Activated T-helper 2 cell treated with anti-CD3 and anti-CD28 coated beads, Interferon-gamma antibody, Interleukin-2, Interleukin-4, amounts not matched to agents 10 μg/mL and 5 μg/mL and 100 μg/mL, durations not matched to agents 14 hours and 24 hours and 36 hours (primary cell): ENCODE measurements at places on chromosomes 2 and 18. TPM values are rescaled to one million over a fixed set of nuclear protein-coding genes. Genes with fewer than 3 reads are reported as not detected.
A peak's percentile ranks its signal among the peaks of the same experiment; 100 is the strongest.

DNA sequence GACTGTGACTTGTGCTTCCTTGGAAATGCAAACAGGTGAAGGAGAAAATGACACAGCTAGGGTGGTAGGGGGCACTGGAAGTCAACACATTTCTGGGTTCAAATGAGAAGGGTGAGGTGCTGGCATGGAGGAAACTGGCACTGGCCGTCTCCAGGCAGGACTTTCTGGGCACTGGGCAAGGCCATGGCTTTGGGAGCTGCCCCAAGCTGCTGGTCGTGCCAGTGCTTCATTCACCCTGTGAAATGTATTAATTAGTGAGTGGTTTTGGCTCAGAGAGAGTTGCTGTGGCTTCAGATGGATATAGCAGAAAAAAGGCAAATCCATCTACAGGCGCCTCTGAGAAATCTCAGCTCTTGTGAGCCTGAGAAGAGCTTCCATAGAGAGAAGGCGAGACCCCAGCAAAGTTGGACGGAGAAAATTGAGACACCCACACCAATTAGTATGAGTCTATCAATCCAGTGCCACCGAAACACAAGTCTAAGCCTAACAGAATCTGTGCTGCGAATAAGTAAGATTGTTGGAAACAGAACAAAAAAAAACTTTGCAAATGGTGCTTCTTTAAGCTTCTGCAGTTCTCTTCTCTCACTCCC, 202.1 kb upstream of the TNP1 start:
- peaks cover 6% of the 10 kb centered on the region for H3K27me3 ChIP-seq
- no peaks in the 10 kb centered on the region for H3K36me3 ChIP-seq
- no peaks in the 10 kb centered on the region for H3K4me1 ChIP-seq

DNA sequence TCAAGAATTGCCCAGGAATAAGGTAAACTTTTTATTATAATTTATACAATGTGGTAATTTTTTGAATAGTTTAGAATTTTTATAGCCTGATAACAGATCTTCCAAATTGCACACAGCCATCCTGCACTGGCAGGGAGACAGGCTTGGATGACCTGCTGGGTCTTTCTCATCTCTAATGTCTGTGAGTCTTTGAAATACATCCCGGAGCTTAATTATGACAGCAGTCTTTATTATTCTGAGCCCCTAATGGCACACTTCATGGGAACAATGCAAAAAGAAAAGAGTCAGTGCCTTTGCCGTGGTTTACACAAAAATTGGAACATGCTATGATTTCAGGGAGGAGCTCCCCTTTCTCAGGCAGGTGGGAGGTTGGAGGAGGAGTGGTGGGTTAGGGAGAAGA, 71.0 kb downstream of the TMEM182 start:
- no peaks in the 10 kb centered on the region for H3K27me3 ChIP-seq
- no peaks in the 10 kb centered on the region for H3K4me1 ChIP-seq
- H3K4me3 ChIP-seq, result no peak overlapping the region
- H3K27ac ChIP-seq, result no peak overlapping the region
- DNase-seq, result no peak

DNA sequence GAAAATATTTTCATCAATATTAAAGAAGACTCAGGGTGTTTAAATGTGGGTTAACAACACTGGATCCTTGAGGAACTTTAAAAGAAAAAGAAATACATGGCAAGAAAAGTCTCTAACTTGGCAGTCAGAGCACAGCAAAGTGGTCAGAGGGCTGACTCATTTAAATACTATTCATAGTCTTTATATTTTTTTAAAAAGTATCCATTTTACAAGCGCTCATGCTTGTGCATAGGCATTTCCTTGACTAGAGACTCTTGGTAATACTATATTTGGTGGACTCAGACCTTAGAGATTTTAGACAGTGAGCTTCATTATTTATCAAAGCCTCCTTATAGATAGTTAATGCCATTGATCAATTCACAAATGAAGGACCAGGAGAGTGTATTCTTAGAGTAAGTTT, 110.2 kb downstream of the ABCA12 start:
- no peak overlapping the region for H3K4me3 ChIP-seq
- DNase-seq, result no peak
- no peaks in the 10 kb centered on the region for H3K4me1 ChIP-seq
- H3K27me3 ChIP-seq, result no peaks in the 10 kb centered on the region

DNA sequence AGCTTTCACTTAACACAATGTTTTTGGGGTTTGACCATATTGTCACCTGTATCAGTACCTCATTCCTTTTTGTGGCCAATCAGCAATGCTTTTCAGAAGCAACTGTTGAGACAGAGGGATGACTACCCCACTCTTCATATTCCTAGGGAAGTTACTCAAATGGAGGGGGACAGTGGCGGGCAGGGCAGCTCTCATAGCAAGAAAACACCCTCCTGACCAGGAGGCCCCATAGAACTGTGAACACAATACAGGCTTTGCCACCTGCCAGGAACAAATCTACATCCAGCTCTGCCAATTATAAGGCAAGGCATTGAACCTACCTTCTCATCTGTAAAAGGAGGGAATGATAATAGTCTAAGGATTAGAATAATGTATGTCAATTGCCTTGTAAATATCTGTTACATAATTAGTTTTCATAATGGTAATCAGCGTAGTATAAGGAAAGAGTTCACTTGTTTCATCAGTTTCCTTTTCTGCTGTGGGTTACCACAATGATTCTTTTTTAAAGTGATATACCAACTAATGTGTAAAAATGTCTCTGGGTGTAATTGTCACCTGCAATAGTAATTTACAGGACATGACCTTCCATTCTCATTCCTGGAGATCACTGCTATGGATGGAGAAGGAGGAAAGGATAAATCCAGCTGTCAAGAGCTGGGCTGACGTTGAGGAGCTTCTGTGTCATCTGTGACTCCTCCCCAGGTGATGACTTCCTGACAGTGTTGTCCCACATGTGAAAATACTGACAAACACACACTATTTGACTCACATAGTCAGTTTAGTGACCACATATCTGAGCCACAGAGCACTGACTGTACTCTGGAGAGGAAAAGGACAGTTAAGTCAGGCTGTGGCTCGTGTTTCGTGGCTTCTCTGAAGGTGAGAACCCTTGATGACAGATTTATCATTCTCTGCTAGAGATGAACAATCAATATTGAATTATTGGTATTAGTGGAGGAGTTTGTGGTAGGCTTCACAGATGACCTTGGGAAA, 13.5 kb downstream of the ALPK2 start:
- H3K4me3 ChIP-seq, result peak overlapping the region; percentile 26
- peak overlapping the region; percentile 85 for H3K27ac ChIP-seq
- peak; percentile 64 for DNase-seq
- H3K36me3 ChIP-seq, result no peaks in the 10 kb centered on the region

- H3K27me3 ChIP-seq, result peaks cover 11% of the 10 kb centered on the region
- peaks cover 9% of the 10 kb centered on the region for H3K4me1 ChIP-seq
- no peak overlapping the region for H3K4me3 ChIP-seq
- H3K27ac ChIP-seq, result no peak overlapping the region
- H3K36me3 ChIP-seq, result no peaks in the 10 kb centered on the region
- DNase-seq, result no peak
Observed at GRCh38 chr2:71063216-71063615, 5.2 kb upstream of the NAGK start.

Gene ASB18
- not detected in 2 replicates for total RNA-seq

- no peaks in the 10 kb centered on the region for H3K27me3 ChIP-seq
- no peak for DNase-seq
- no peak overlapping the region for H3K27ac ChIP-seq
- no peak overlapping the region for H3K4me3 ChIP-seq
Observed at GRCh38 chr2:155308367-155309009, 610.0 kb downstream of the KCNJ3 start.

- peaks cover 14% of the 10 kb centered on the region for H3K27me3 ChIP-seq
- DNase-seq, result no peak
- H3K4me1 ChIP-seq, result peaks cover 2% of the 10 kb centered on the region
- no peak overlapping the region for H3K27ac ChIP-seq
- no peaks in the 10 kb centered on the region for H3K36me3 ChIP-seq
Observed at GRCh38 chr2:176746411-176746810, 466.2 kb upstream of the HNRNPA3 start.

Gene GALR1
- not detected in 2 replicates for total RNA-seq

GRCh38 chr2:6554466-6554865, 311.2 kb downstream of the CMPK2 start:
- no peak overlapping the region for H3K27ac ChIP-seq
- H3K4me3 ChIP-seq, result no peak overlapping the region
- H3K27me3 ChIP-seq, result no peaks in the 10 kb centered on the region
- H3K4me1 ChIP-seq, result no peaks in the 10 kb centered on the region

DNA sequence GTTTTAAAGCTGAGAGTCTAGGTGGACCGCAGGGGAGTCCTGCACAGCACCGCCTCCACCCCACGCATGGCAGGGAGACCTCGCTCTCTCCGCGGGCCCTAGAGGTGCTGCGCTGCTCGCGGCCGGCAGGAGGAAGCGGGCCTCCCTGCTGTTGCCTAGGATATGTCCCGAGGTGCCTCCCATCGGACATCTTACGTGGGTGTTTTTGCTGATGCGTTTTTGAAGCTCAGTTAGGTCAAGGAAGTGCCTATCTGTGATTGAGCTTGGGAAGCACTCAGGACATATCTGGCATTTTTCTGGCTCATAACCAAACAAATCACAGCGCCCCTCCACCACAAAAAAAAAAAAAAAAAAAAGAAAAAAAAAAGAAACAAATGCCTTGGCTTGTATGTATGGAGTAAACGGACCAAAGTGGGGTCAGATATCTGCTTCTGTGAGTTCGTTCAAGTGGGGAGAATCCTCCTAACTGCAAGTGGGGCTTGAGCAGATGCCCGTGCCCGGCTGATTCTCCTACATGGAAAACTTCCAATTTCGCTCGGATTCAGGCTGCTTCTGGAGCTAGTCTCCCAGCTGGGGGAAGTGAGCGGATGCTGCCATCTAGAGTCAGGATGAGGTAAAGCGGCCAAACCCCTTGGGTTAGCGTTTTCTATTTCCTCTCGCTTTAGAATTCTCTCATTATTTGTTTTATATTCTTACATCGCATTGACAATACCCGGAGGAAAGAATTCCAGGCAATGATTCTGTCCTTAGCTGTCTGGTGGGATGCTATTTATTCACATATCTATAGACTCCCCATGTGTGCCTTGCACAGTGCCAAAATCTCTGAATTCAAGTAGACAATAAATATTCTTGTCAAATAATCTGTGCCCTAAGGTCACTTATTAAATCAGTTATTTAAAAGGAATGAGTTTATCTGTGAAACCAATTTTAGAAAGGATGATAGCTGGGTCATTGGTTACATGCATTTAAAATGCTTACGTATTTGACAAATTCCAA, 95.3 kb downstream of the CD8B2 start:
- peaks cover 41% of the 10 kb centered on the region for H3K27me3 ChIP-seq
- peak overlapping the region; percentile 23 for H3K27ac ChIP-seq
- peak overlapping the region; percentile 80 for H3K4me3 ChIP-seq
- no peaks in the 10 kb centered on the region for H3K36me3 ChIP-seq
- peaks cover 13% of the 10 kb centered on the region for H3K4me1 ChIP-seq

Gene GKN2
- total RNA-seq, result not detected in 2 replicates

DNA sequence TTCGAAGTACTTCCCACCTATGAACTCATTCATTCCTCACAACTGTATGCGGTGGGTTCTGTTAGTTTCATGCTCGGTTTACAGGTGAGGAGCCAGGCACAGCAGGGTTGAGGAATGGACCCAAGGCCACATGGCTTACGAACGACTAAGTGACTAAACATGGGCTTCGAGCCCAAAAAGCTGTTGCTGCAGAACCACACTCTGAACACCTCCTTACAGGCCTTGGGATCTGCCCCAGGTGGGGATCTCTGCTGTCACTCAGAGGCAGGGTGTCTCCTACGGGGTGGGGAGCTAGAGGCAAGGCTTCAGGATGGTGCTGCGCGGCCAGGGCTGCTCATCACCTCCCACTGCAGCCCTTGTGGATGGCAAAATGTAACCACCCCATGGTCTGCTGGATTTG, 80.9 kb downstream of the TSHZ1 start:
- H3K4me3 ChIP-seq, result no peak overlapping the region
- H3K27ac ChIP-seq, result no peak overlapping the region
- no peaks in the 10 kb centered on the region for H3K4me1 ChIP-seq
- DNase-seq, result no peak
